ENCODE measurements at places on chromosomes 7 and 10. TPM values are rescaled to one million over a fixed set of nuclear protein-coding genes. Genes with fewer than 3 reads are reported as not detected.

Gene PRF1
- 32.3 TPM for total RNA-seq

Gene TMEM229A
- total RNA-seq = not detected

DNA sequence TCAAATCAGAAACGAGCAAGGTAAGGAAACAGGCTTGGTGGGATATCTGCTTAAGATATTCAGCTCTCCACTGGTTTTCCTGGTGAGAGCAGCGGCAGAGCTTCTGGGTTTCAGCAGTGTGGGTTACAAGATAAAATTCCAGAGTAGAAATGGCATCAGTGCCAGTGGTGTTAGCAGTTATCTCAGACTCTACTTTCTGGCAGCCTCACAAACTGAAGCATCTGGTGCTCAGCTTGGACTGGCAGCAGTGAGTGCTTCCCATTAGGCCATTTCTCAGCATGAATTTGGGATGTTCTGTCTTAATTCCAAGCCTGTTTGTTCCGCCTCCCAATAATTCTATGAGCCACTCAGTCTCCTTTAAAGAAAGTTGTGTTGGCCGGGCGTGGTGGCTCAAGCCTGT lies 6.9 kb upstream of the GSTO2 start:
- peaks cover 37% of the 10 kb centered on the region for H3K4me1 ChIP-seq
- peaks cover 98% of the 10 kb centered on the region for H3K36me3 ChIP-seq
- no peak overlapping the region for H3K4me3 ChIP-seq
- no peaks in the 10 kb centered on the region for H3K27me3 ChIP-seq
- H3K27ac ChIP-seq = no peak overlapping the region

DNA sequence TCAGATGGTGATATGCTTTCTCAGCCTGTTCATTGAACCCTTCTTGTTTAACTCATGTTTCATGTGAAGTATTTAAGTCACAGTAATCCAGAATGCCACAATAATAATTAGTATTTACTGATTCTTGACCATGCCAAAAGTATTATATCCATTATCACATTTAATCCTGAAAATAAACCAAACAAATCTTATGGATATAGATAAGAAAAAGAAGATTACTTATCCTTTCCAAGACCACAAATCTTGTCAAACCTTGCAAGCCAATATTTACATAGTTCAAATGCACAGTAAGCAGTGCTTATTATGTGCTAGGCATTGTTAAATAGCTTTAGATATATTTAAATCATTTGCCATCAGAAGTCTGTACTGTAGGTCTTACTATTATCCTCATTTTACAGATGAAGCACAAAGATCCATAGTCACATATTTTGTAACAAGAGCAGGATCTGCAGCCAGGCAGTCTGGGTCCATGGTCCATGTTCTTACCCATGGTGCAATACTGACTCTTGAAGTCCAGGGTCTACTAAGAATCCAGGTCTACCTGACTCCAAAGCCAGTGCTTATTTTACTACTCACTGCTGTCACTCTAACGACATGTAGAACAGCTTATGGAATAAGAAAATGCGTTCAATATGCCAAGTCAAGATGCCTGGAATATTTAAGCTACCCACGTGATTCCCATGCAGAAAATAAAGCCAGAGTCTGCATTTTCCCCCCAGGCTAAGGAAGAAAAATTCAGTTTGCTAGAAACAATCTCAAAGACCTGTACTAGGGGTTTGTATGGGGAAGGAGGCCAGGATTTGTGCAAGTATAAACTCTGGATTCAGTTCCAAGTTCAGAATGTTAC lies 984.8 kb upstream of the LRRTM3 start:
- H3K36me3 ChIP-seq = no peaks in the 10 kb centered on the region
- no peaks in the 10 kb centered on the region for H3K4me1 ChIP-seq
- no peak overlapping the region for H3K27ac ChIP-seq
- DNase-seq = no peak
- no peak overlapping the region for H3K4me3 ChIP-seq

GRCh38 chr7:129388333-129389098 lies 45.7 kb upstream of the STRIP2 start:
- no peak overlapping the region for H3K4me3 ChIP-seq
- peaks cover 22% of the 10 kb centered on the region for H3K36me3 ChIP-seq
- DNase-seq = no peak
- H3K27me3 ChIP-seq = no peaks in the 10 kb centered on the region
- H3K4me1 ChIP-seq = no peaks in the 10 kb centered on the region

Gene ARHGEF5
- total RNA-seq = 36.9 TPM

DNA sequence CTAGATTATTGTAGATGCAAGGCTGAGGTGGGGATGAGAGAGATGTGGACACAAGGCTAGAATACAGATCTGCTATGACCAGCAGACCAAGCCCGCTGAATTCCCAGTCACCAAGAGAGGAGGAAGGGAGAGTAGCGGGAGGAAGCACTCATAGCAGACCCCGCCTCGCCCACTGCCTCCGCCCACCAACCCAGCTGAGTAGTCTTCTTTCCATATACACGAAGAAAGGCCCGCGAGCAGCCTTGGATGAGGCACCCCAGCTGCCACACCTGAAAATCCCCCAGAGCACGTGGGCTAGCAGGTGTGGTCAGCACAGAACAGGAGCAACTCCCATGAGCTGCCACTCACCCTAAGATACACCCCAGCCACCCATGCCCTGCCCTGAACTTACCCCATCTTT lies 7.9 kb upstream of the H2BK1 start:
- no peak overlapping the region for H3K27ac ChIP-seq
- peaks cover 99% of the 10 kb centered on the region for H3K36me3 ChIP-seq
- H3K4me1 ChIP-seq = no peaks in the 10 kb centered on the region
- DNase-seq = no peak

DNA sequence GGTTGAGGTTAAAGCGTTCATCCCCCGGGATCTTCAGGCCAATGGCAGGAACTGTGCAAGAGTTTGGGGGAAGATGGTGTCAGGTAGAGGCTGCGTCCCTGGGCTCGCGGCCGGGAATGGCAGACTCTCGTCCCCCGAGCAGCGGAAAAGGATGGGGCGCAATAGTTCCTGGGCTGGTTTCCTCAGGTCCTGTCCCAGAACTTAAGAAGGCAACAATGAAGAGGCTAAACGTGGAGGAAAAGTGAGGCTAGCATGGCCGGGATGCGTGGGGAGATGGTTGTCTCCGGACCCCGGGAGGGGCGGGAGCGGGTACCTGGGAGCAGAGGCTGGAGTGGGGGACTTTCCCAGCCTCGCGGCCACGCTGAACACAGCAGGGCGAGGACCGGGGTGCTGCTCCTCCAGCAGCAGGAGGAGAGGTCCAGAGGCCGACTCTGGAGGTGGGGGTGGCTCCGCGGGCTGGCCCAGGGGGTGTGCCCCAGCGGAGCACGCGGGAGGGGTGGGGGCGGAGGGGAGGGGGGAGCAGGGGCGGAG lies 882 bp downstream of the IRF5 start:
- peak; percentile 83 for DNase-seq
- peak overlapping the region; percentile 68 for H3K27ac ChIP-seq

GRCh38 chr7:106792233-106792926 lies 72.7 kb upstream of the PIK3CG start:
- no peak overlapping the region for H3K4me3 ChIP-seq
- H3K4me1 ChIP-seq = no peaks in the 10 kb centered on the region
- no peak for DNase-seq
- H3K27me3 ChIP-seq = no peaks in the 10 kb centered on the region

DNA sequence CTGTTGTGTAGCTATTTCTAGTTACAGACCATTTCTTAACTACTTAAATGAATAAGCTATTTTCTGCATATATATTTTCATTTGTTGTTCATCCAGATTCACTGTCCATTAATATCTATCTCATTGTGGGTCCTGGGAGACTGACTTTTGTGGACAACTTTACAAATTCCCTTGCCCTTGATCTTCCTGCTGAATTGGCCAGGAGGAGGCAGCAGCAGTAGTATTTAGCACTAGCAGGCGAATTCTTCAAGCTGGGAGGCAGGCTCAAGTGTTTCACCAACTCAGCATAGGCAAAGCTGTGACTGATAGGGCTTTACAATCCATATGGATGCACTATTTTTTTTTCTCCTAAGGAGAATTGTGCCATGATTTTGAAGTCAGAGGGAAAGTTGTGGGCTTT lies 461.0 kb upstream of the NRG3 start:
- H3K4me3 ChIP-seq = no peak overlapping the region
- no peak overlapping the region for H3K27ac ChIP-seq
- DNase-seq = no peak
- no peaks in the 10 kb centered on the region for H3K36me3 ChIP-seq
- no peaks in the 10 kb centered on the region for H3K27me3 ChIP-seq

Gene CYP3A7
- 1.6 TPM for total RNA-seq

GRCh38 chr7:66036788-66037187 lies 38.8 kb upstream of the ASL start:
- H3K27ac ChIP-seq = peak overlapping the region; percentile 17
- H3K4me1 ChIP-seq = peaks cover 6% of the 10 kb centered on the region
- H3K4me3 ChIP-seq = no peak overlapping the region
- no peaks in the 10 kb centered on the region for H3K36me3 ChIP-seq
- H3K27me3 ChIP-seq = no peaks in the 10 kb centered on the region

DNA sequence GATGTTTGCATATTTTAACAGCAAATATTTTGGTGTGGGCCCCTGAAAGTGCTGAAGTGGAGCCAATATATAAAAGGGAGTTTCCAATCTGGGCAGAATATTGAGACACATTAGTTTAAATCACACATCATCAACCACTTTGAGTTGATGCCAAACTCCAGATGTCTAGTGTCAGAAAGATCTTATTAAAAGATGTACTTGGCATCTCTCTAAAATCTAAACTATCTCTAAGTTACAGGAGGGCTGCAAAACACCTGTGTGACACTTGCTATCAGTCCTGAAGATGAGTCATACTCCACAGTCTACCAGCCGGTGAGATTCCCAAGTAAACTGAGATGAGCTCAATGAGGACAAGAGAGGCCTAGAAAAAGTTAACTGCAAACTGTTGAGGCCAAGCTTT lies 11.4 kb downstream of the JAZF1 start:
- no peak for DNase-seq
- peaks cover 4% of the 10 kb centered on the region for H3K4me1 ChIP-seq
- H3K36me3 ChIP-seq = no peaks in the 10 kb centered on the region
- H3K27me3 ChIP-seq = no peaks in the 10 kb centered on the region

GRCh38 chr10:85490431-85490830 lies 876.2 kb downstream of the GRID1 start:
- H3K4me1 ChIP-seq = no peaks in the 10 kb centered on the region
- no peak for DNase-seq
- H3K36me3 ChIP-seq = no peaks in the 10 kb centered on the region
- no peaks in the 10 kb centered on the region for H3K27me3 ChIP-seq
- H3K27ac ChIP-seq = no peak overlapping the region

DNA sequence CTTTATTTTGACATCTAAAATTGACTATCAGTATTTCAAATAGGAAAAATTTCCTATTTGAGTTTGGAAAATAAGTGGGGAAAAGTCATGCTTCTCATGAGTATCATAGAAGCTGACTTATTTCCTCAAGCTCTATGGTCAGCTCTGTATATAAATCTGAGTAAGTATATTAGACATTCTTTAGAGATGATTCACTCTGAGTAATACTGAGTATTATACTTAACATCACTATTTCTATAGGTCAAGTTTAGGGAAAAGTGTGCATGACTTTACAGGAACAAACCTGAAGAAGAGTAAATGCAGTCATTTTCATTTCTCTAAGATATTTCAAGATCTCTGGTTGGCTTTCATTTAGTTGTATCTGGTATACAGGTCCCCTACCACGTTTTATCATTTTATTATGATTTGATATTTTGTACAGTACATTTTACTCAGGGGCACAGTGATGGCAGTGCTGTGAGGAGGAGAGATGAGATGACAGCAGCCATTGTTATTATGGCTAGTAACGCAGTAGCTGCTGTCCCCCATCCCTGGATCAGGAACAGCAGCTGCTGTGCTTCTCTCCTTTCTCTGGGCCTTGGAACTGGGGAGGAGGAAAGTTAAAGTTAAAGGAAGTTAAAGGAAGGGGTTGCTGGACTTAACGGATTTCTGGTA lies 15.2 kb downstream of the SND1 start:
- H3K4me1 ChIP-seq = peaks cover 3% of the 10 kb centered on the region
- no peaks in the 10 kb centered on the region for H3K27me3 ChIP-seq
- H3K36me3 ChIP-seq = no peaks in the 10 kb centered on the region
- H3K4me3 ChIP-seq = no peak overlapping the region
- DNase-seq = no peak

DNA sequence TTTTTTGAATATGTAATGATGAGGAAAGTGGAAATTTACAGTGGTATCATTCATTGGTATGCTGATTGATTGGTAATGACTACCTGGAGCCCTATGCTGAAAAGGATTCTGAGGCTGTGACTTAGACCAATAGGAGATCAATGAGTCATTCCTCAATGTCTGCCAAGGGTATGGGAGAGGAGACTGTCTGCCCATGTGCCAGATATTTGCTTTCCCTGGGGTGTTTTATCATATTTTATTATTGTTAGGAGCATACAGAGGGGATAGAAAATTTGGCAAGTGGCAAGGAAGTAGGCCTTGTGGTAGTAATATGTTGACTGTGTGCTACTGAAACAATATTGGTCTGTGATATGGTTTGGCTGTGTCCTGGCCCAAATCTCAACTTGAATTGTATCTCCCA lies 54.8 kb downstream of the ASAH2B start:
- DNase-seq = no peak
- no peak overlapping the region for H3K4me3 ChIP-seq
- no peaks in the 10 kb centered on the region for H3K27me3 ChIP-seq
- H3K27ac ChIP-seq = no peak overlapping the region
- no peaks in the 10 kb centered on the region for H3K36me3 ChIP-seq

- no peaks in the 10 kb centered on the region for H3K4me1 ChIP-seq
- H3K27me3 ChIP-seq = no peaks in the 10 kb centered on the region
- no peaks in the 10 kb centered on the region for H3K36me3 ChIP-seq
- H3K27ac ChIP-seq = no peak overlapping the region
These were observed 30.7 kb upstream of the SLC26A3 start for GRCh38 chr7:107833684-107834106.

Gene PLXNA4
- total RNA-seq = 7.2 TPM

DNA sequence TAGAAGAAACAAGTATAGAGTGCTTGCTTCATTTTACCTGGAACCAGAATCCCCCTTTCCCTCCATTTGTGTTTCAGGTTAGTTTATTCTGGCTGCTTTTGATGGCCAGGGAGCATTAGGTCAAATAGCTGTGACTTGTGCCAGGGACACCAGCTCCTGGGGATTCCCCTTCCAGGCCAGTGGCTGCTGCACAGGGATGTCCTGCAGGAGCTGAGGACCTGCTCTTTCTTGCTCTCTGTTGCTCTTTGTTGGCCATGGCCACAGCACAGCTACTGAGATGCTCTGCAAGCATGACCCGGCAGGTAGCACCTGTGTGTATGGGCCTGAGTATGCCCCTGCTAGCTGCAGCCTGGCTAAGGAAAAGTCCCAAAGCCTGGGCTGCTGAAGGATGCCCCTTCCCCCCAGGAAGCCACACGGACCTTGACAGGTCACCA lies 208.9 kb downstream of the EBF3 start:
- H3K27me3 ChIP-seq = no peaks in the 10 kb centered on the region
- H3K4me1 ChIP-seq = no peaks in the 10 kb centered on the region
- H3K36me3 ChIP-seq = no peaks in the 10 kb centered on the region
- no peak overlapping the region for H3K27ac ChIP-seq
- peak; percentile 30 for DNase-seq

DNA sequence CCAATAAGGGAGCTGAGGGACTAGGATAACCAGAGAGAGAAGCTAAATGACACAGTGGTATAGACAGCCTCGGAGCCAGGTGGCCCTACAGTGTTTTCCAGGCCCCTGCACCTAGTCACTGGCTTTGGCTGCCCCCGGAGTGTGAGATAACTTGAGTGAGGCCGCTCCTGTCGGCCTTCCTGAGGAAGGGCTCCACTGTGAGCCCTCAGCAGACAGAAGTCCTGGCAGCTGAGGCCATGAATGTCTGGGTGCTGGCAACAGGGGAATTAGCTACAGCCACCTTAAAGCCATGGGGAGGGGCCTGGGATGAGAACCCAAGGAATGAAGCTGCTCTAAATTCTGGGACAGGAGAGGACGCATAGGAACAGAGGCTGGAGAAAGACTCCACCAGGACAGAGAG lies 4.6 kb upstream of the GDF10 start:
- DNase-seq = peak; percentile 29
- H3K4me1 ChIP-seq = no peaks in the 10 kb centered on the region
- no peaks in the 10 kb centered on the region for H3K36me3 ChIP-seq

Gene SH3PXD2A
- 35.2 TPM for total RNA-seq

Gene FRMPD2
- not detected for total RNA-seq

All from upper lobe of right lung (tissue), 1 donor.